ENCODE measurements at places on chromosomes 7 and 10.

- no peak for DNase-seq
Measured at GRCh38 chr7:95867309-95867708, 95.0 kb downstream of the DYNC1I1 start.

DNA sequence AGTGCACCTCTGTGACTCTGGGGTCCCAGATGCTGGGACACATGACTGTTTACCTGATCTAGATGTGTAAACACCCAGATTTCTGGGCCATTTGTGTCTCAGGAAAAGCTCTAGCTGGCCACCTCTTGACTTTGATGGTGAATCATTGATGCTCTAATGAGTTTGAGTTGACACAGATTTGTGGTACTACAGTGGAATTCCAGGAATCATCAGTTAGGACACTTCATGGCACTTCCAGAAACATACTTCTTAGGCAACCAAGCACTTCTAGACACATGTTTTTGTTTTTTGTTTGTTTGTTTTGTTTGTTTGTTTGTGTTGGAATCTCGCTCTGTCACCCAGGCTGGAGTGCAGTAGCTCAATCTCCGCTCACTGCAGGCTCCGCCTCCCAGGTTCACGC is 302.2 kb upstream of the ZMIZ1 start:
- no peak for DNase-seq

GRCh38 chr7:138338361-138338760 is 121.7 kb upstream of the TRIM24 start:
- DNase-seq: peak; percentile 61

DNA sequence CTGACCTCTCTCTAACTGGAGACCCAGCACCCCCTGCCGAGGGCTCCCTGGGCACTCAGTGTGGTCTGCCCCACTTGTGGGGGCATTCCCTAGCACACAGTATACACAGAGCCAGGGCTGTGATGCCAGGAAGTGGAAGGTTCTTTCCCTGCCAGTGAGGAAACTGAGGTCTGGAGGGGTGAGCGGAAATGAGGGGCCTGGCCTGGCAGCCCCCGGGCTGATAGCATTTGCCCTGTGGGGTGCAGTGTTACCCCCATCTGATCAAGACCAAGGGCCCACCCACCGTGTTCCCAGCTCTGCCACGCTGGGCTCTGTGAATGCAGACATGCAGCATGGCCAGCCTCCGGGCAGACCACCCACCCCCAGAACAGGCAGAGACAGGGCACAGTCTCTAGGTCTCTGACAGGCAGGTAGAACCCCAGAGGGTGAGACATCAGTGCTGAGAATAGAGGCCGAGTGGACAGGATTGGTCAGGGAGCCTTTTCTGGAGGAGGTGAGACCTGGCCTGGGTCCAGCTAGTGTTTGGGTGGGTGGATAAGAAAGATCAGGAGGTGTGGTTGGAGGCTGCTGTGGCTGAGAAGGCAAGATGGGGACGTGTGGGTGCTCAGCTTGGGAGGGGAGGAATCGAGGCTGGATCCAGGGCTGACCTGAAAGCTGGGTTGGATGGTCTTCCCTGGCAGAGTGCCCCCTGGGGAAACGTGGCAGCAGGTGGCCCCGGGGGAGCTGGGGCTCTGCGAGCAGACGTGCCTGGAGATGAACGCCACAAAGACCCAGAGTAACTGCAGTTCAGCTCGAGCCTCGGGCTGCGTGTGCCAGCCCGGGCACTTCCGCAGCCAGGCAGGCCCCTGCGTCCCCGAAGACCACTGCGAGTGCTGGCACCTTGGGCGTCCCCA is 10.8 kb upstream of the ZNF862 start:
- no peak for DNase-seq

DNA sequence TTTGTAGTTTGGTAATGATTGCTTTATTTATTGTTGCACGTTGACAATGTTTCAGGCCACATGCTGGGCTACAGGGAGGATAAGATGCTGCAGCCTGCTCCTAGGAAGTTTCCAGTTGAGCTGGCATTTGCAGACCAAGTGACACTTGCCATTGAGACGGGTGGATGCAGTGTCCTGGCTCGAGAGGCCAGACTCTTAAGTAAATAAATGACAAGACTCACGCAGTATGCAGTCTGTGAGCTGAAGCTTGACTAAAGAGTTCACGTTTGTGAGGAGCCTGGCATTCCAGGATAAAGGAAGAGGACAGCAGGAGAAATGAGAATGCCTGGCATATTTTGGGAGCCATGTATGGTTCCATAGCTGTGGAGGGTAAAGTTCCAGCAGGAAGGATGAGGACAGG is 105.8 kb downstream of the BAMBI start:
- no peak for DNase-seq

DNA sequence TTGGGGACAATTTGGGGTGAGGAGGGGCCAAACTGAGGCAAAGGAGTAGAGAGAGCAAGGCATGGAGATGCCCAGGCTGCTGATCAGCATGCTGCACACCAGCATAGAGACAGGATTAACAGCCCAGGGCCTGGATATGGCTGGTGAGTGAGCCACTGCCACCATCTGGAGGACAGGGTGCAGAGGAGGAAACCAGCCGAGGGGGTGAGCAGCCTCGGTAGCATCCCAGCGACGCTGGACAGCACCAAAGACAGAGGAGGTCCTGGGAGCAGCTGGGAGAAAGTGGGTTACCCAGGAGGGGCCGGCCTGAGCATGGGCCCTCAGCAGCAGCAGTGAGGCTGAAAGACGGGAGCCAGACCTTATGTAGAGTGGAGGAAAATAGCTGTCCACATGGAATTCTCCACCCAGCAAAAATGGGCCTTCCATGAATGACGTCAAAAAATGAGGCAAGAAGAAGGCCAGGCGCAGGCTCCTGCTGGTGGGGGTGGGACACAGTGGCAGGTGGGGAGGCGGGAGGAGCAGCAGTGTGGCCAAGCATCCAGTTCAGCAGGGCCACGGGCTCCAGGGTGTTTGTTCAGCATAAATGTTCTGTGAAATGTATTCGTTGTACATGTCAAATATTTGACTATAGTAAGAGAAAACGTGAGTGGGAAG is 16.7 kb downstream of the RET start:
- no peak for DNase-seq

DNA sequence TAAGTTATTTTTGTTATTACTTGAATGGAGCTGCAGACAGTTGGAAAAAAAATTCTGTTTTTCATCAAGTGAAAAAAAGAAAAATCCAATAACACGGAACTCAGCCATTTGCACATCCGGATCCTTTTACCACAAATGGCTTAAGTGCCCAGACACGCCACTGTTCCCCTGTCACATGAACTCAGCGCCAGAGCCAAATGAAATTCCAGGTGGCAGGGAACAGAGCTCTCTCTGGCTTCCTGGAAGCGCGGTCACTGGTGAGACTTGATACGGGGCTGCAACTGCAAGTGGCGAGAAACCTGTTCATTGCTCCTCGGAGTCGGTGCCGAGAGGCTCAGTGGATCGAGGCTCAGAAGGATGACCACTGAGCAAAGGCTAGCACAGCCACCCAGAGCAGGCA is 60.8 kb upstream of the NPTX2 start:
- DNase-seq: no peak

Measured in HT1080 (cell line).